GM23338 (cell line): ENCODE measurements at places on chromosomes 12 and 14. TPM values are rescaled to one million over a fixed set of nuclear protein-coding genes. Genes with fewer than 3 reads are reported as not detected.

ANKS1B gene
- 5.8 and 18.6 TPM in 2 replicates for total RNA-seq

TIMM9 gene
- total RNA-seq = 40.3 and 101 TPM in 2 replicates

FAM186B gene
- 0.08 and 0.38 TPM in 2 replicates for total RNA-seq

PLXNC1 gene
- 2.4 and 6.5 TPM in 2 replicates for total RNA-seq

INSM2 gene
- not detected in 2 replicates for total RNA-seq

RBP5 gene
- 3.0 TPM in 1 of 2 replicates, not detected in the other for total RNA-seq

ADAM21 gene
- not detected in 2 replicates for total RNA-seq

SMOC1 gene
- total RNA-seq = 1.0 and 1.6 TPM in 2 replicates

GALNT16 gene
- 2.9 and 5.3 TPM in 2 replicates for total RNA-seq

GRCh38 chr12:132171293-132171967 is 27.2 kb downstream of the NOC4L start:
- H3K27ac ChIP-seq = no peak overlapping the region
- DNase-seq = no peak
- no peak overlapping the region for H3K4me3 ChIP-seq
- no peaks in the 10 kb centered on the region for H3K27me3 ChIP-seq
- H3K4me1 ChIP-seq = no peaks in the 10 kb centered on the region

GRCh38 chr14:97806891-97807290 is 1009.7 kb downstream of the VRK1 start:
- no peak overlapping the region for H3K27ac ChIP-seq
- DNase-seq = no peak
- no peaks in the 10 kb centered on the region for H3K27me3 ChIP-seq
- no peaks in the 10 kb centered on the region for H3K4me1 ChIP-seq
- H3K36me3 ChIP-seq = no peaks in the 10 kb centered on the region
- H3K4me3 ChIP-seq = no peak overlapping the region

- no peaks in the 10 kb centered on the region for H3K4me1 ChIP-seq
- no peak overlapping the region for H3K27ac ChIP-seq
- H3K4me3 ChIP-seq = no peak overlapping the region
- H3K36me3 ChIP-seq = no peaks in the 10 kb centered on the region
- H3K27me3 ChIP-seq = no peaks in the 10 kb centered on the region
- DNase-seq = no peak
Observed at GRCh38 chr14:104950021-104950420, 25.3 kb downstream of the PLD4 start.

DNA sequence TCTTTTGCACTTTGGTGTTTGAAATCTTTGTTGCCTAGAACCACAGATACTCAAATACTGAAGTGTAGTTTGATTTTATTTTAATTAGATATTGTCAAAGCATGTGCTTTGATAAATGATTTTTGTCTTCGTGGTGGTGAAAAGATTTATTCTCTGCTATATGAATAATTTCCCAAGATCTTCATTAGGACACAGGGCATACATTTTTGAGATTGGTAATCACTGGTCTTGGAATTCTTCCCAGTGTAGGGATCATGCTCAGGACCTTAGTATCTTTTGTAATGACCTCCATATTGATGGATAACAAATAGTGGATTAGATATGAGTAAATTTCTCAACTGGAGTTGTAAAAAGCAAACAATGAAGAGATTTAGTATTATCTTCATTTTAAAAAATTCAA is 28.2 kb downstream of the TBK1 start:
- peaks cover 22% of the 10 kb centered on the region; the same call in 1 of the 2 replicates for H3K36me3 ChIP-seq
- H3K27me3 ChIP-seq = no peaks in the 10 kb centered on the region
- no peak overlapping the region for H3K27ac ChIP-seq
- no peak for DNase-seq

DNA sequence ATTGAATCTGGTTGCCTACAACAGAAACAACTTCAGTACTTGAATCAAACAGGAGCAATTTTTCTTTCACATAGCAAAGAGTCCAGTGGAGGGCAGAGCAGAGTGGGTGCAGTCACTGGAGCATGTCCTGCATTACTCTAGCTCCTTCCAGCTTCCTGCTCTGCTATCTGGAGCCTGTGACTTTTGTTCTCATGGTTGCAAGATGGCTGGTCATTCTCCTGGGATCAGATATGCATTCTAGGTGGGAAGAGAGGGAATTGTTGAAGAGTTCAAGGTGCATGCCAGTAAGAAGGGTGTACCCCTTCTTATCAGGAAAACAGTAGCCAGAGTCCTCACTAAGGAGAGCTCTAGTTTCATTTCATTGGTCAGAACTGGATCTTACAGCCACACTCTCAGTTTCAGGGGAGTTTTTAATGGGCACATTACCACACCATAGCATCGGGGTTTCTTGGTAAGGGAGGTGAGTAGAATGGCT is 8.0 kb downstream of the IFT43 start:
- H3K27ac ChIP-seq = no peak overlapping the region
- no peaks in the 10 kb centered on the region for H3K36me3 ChIP-seq
- no peak for DNase-seq
- no peaks in the 10 kb centered on the region for H3K4me1 ChIP-seq
- H3K4me3 ChIP-seq = no peak overlapping the region

DNA sequence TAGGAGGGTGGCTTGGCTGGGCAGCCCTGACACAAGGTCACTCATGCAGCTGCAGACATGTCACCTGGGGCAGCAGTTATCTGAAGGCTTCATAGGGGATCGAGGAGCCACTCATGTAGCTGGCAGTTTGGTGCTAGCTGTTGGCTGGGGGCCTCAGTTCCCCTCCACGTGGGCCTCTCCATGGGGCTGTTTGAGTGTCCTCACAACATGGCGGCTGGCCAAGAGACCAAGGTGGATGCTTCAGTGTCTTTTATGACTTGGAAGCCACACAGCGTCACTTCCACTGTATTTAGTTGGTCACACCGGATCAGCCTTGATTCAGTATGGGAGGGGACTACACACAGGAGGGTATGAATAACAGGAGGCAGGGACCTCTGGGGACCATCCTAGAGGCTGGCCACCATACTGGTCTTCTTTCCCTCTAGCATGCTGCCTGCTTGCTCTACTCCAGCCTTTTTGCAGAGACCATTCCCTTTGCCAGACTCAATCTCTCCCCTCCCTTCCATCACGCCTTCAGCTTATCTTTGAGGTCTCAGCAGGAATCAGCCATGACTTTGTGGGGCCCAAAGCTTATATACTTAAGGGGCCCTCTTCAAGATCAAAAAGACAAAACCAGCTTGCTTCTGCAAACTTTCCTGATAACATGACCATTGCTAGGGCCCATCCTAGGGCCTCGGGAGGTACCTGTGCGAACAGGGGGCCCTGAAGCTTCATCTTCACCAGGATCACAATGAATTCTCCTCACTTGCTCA is 53.4 kb downstream of the RPH3A start:
- H3K27me3 ChIP-seq = no peaks in the 10 kb centered on the region
- no peak overlapping the region for H3K27ac ChIP-seq
- H3K4me1 ChIP-seq = peaks cover 11% of the 10 kb centered on the region
- H3K4me3 ChIP-seq = no peak overlapping the region
- H3K36me3 ChIP-seq = no peaks in the 10 kb centered on the region

GRCh38 chr12:47105914-47106674 is 26.3 kb upstream of the AMIGO2 start:
- H3K4me3 ChIP-seq = no peak overlapping the region
- H3K27me3 ChIP-seq = no peaks in the 10 kb centered on the region
- H3K36me3 ChIP-seq = no peaks in the 10 kb centered on the region
- no peak for DNase-seq
- no peaks in the 10 kb centered on the region for H3K4me1 ChIP-seq
- no peak overlapping the region for H3K27ac ChIP-seq

GRCh38 chr14:94659901-94660300 is 47.7 kb downstream of the SERPINA3 start:
- no peak overlapping the region for H3K4me3 ChIP-seq
- no peaks in the 10 kb centered on the region for H3K27me3 ChIP-seq
- H3K4me1 ChIP-seq = no peaks in the 10 kb centered on the region
- no peak for DNase-seq
- H3K36me3 ChIP-seq = no peaks in the 10 kb centered on the region

DNA sequence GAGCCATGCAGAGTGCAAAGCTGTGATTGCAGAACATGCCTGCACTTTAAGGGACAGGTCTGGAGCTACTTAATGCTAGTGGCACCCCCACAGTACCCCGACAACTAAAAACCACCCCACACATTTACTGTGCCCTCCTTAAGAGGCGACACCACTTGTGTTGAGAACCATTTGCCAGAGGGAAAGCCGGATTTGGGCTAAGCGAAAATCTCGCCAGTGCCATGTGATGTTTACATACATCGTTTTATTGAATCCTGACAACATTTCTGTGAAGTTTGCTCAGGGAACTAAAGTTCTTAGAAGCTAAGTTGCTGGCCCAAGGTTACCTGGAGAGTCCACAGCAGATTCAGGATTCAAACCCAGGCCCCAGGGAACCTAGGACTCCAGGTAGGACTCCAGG is 119.0 kb upstream of the FKBP4 start:
- H3K4me3 ChIP-seq = no peak overlapping the region
- H3K4me1 ChIP-seq = no peaks in the 10 kb centered on the region
- no peaks in the 10 kb centered on the region for H3K36me3 ChIP-seq
- DNase-seq = no peak

DNA sequence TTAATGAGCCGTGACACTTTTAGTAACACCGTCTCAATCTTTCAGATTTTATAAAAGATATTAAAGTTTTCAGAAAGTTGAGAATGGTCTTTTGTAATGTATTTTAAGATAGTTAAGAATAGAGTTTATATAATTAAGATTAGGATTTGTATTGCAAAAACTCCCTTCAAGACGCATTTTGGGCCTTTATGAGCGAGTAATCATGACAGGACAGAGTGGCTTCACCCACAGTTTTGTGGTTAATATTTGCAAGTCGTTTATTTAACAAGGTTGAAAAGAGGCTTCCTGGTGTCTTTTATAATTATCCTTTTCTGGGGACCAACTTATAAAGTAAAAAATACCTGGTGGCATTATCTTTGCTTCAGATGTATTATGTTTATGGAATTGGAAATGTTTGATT is 44.0 kb downstream of the TRAF3 start:
- H3K27me3 ChIP-seq = no peaks in the 10 kb centered on the region
- peaks cover 56% of the 10 kb centered on the region for H3K4me1 ChIP-seq
- no peak for DNase-seq
- no peak overlapping the region for H3K27ac ChIP-seq
- H3K4me3 ChIP-seq = no peak overlapping the region

DNA sequence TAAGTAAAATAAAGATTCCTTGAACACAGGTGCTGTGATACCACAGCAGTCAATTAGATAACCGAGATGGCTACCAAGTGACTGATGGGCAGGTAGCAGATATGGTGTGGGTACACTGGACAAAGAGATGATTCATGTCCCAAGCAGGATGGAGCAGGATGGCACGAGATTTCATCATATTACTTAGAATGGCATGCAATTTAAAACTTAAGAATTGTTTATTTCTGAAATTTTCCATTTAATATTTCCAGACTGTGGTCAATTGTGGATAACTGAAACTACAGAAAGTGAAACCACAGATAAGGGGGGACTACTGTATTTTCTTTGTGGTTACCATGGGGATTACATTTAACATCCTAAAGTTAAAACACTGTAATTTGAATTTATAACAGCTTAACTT is 7.5 kb upstream of the ZFP36L1 start:
- H3K36me3 ChIP-seq = no peaks in the 10 kb centered on the region
- H3K27me3 ChIP-seq = no peaks in the 10 kb centered on the region
- H3K4me3 ChIP-seq = no peak overlapping the region
- no peak overlapping the region for H3K27ac ChIP-seq
- DNase-seq = no peak

GRCh38 chr12:108029051-108029835 is 99.8 kb upstream of the WSCD2 start:
- H3K27me3 ChIP-seq = 0 out of 2 replicates have a peak, but pooled peaks cover 5% of the 10 kb centered on the region
- H3K27ac ChIP-seq = no peak overlapping the region
- no peaks in the 10 kb centered on the region for H3K4me1 ChIP-seq
- H3K36me3 ChIP-seq = no peaks in the 10 kb centered on the region
- DNase-seq = no peak

- H3K4me1 ChIP-seq = peaks cover 11% of the 10 kb centered on the region
- no peak overlapping the region for H3K27ac ChIP-seq
- no peaks in the 10 kb centered on the region for H3K27me3 ChIP-seq
- H3K36me3 ChIP-seq = no peaks in the 10 kb centered on the region
Observed at GRCh38 chr14:33232031-33232430, 293.4 kb downstream of the NPAS3 start.

- H3K4me3 ChIP-seq = no peak overlapping the region
- H3K27me3 ChIP-seq = no peaks in the 10 kb centered on the region
- H3K27ac ChIP-seq = no peak overlapping the region
- peaks cover 14% of the 10 kb centered on the region for H3K4me1 ChIP-seq
- H3K36me3 ChIP-seq = no peaks in the 10 kb centered on the region
Observed at GRCh38 chr14:103626146-103626850, 2.7 kb upstream of the KLC1 start.

DNA sequence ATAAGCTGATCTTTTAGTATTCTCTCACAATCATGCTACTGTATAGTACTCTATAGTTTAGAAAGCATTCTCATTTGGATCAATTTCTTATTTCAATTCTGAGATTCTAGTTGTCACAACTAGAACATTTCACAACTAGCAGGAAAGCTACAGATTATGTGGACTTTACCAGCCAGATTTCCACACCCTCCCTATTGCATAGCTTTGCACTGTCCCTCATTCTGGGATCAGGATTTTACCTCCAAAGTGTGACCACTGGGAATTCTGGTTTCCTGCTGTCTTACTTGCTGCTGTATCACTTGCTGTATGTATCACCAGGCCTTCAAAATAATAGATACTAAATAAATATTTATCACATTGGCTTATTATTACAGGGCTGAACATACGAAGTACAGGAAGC is 10.2 kb upstream of the PELI2 start:
- H3K4me3 ChIP-seq = no peak overlapping the region
- DNase-seq = no peak
- H3K4me1 ChIP-seq = no peaks in the 10 kb centered on the region
- no peaks in the 10 kb centered on the region for H3K36me3 ChIP-seq
- no peaks in the 10 kb centered on the region for H3K27me3 ChIP-seq
- H3K27ac ChIP-seq = no peak overlapping the region

DNA sequence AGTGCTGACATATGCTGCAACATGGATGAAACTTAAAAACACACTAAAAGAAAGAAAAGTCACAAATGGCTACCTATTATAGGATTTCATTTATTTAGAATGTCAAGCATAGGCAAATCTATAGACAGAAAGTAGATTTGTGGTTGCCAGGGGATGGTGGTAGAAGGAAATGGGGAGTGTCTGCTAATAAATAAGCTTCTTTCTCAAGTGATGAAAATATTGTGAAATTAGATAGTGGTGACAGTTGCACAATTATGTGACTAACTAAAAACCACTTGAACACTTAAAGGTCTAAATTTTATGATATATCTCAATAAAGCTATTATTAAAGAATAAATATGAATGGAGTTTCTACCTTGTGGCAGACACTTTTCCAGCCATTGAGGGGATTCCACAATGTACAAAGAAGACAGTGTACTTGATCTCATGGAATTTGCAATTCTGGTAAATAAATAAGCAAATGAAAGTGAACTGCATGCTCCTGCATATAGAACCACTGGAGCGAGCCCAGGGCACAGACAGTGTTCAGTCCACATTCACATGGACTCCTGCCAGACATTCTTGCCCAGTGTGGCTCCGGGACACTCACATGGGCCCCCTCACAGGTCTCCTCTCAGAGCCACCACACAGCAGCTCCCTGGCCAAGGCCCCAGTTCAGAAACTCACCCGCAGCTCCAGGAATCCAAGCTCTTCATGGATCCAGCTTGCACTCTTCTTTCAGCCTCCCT is 107.1 kb upstream of the ARID2 start:
- no peaks in the 10 kb centered on the region for H3K4me1 ChIP-seq
- no peaks in the 10 kb centered on the region for H3K36me3 ChIP-seq
- no peak for DNase-seq
- no peak overlapping the region for H3K4me3 ChIP-seq
- H3K27me3 ChIP-seq = no peaks in the 10 kb centered on the region
- H3K27ac ChIP-seq = no peak overlapping the region

- H3K36me3 ChIP-seq = no peaks in the 10 kb centered on the region
- no peak overlapping the region for H3K4me3 ChIP-seq
- no peak for DNase-seq
- H3K27ac ChIP-seq = no peak overlapping the region
- H3K4me1 ChIP-seq = no peaks in the 10 kb centered on the region; the same call in 1 of the 2 replicates
- no peaks in the 10 kb centered on the region for H3K27me3 ChIP-seq
Observed at GRCh38 chr12:109296431-109296830, 12.7 kb downstream of the FOXN4 start.
